ENCODE measurements at places on chromosomes 2 and 18.

DNA sequence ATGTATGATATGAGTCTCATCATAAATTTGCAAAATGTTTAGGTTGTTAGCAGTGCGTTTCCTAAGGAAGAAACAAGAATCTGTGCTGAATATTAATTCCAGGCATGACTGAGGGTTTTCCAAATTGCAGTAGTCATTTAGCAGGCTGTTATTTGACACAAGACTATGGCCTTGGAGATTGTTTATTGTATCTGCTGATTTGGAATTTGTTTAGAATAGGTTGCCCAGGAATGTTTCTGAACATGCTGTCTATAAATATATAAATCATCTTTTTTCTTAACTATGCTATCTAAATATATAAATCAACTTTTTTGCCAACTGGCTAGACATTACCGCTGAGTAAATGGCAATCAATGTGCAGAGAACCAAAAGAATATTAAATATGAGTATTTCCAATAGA is 90.9 kb downstream of the DOK6 start:
- DNase-seq = no peak

DNA sequence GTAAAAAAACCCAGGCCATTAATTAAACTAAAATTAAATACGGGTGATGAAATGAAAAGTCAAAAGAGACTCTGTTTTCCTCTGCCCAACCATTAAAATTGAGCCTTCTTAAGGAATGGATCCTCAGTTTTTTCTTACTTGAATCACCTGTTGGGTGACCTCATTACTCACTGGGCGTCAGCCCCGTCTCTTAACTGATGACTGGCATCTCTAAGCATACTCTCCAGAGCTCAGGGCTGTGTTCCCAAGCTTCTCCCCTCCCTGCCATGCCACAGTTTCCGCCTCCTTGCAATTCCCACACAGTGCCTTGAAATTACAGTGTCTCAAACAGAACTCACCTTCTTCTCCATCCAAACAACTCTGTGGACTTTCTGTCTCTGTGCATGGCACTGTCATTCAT is 421.1 kb upstream of the CELF4 start:
- no peak for DNase-seq

- DNase-seq = no peak
Measured at GRCh38 chr18:45639408-45639807, 24.1 kb downstream of the SLC14A2 start.

DNA sequence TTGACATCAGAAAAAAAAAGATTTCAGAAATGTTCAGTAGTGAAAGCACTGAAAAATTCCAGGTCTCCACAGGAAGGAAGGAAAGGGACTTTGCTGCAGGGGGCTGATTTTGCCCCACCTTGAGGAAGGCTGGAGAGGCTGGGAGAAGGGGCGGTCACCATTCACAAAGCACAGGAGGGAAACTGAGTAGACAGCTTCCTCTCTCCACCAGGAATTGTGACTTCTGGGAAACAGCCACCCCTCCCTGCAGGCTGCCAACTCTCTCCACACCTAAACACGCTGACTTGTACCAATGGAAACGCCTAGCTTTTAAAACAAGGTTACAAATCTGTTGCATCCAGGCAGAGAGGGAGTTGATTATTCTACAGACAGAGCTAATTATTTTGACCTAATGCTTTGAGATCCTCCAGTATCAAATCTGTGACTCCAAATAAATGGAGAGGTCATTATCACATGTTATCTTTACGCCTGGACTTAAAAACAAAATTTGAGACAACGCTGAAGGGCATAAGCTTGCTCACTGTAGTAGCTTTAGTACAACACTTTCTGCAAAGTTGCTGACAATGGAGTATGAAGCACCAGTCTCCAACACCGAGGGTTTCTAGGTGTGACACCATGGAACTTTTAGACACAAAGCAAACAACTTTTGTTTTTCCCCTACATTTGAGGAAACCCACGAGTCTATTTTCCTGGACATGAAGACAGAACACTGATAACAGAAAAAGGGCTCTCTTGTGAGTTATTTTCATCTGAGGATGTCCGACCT is 42.7 kb downstream of the EPHA4 start:
- DNase-seq = no peak

GRCh38 chr2:107645586-107645985 is 181.1 kb upstream of the RGPD4 start:
- DNase-seq = no peak

DNA sequence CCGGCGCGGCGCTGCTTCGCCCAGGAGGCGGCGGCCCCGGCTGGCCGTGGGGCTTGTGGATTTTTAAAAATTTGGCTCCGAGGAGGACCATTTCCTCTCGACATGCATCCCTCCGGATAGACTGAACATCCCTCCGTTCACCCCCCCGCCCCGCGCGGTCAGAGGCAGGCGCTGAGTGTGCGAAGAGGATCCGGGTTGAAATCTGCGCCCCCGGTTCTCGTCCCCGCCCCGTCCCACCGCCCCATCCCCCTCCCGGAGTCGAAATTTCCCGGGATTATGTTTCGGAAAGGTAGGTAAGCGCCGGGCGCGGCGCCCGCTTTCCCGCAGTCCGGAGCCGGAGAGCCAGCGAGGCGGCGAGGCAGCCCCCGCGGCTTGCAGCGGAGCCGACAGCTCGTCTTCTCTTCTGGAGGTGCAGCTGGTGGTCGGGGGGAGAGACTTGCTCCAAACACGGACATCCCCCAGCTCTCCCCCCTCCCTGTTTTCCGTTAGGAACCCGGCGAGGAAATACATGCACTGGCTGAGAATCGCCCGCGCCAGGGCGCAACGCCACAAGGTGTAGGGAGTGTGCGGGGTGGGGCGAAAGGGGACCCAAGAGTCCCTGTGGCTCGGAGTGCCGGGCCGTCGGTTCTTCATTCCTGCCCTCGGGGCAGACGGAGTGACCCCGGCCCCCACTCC is at the start of gene PRKCE:
Gene PRKCE (plus strand): TSS at position 261 of the 675 bp plus-strand sequence.
- DNase-seq = no peak

DNA sequence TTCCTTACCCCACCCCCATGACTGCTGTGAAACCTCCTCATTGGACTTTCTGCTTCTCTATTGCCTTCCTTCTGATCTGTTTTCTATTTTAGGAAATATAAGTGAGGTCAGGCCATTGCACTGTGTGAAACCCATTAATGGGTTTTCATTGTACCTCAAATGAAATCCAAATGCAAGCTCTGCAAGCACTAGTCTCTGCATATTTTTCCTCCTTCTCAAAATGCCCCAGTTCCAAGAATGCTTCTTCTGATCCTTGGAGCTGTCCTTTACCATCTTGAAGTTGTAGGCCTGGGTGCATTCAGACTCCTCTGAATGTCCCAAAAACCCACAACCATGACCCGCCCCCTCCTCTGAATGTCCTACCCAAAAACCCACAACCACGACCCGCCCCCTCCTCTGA is 8.2 kb downstream of the IL1A start:
- no peak for DNase-seq

DNA sequence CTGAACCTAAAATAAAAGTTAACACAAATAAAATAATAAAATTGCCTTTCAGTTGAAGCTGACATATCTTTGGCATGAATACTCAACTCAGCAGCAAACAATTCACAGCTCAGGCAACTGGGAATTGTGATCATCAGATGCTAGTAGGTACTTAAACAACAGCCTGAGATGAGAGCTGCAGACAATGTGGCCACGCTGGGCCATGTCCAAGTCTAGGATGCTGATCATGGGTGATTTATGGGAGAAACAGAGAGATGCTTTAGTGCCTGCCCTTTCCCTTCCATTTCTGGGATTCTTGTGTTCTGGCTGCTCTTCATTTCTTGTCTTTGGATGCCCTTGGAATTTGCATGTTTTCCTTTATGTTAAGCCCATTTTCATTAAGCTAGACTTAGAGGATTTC is 212.4 kb upstream of the CWC22 start:
- no peak for DNase-seq

- DNase-seq = no peak
Measured at GRCh38 chr2:151774506-151774905, 40.2 kb upstream of the NEB start.

- DNase-seq = no peak
Measured at GRCh38 chr2:12824351-12824777, 107.6 kb downstream of the TRIB2 start.

DNA sequence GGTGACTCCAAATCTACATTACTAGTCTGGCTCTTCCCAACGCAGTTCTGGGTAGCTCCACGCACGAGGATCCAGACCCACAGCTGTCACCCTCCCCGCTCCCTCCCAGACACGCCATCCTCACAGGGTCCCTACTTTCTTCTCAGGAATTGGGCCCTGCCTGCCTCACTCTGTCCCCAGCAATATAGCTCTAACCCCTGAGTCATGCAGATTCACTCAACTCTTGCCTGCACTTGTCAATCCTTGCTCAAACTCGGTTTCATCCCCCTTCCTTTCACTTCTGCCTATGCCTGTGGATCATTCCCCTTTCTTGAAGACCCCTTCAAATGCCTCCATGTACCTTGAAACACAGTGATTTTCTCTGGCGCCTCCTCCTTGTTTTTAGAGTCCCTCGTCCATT is 5.0 kb downstream of the ST8SIA5 start:
- no peak for DNase-seq

DNA sequence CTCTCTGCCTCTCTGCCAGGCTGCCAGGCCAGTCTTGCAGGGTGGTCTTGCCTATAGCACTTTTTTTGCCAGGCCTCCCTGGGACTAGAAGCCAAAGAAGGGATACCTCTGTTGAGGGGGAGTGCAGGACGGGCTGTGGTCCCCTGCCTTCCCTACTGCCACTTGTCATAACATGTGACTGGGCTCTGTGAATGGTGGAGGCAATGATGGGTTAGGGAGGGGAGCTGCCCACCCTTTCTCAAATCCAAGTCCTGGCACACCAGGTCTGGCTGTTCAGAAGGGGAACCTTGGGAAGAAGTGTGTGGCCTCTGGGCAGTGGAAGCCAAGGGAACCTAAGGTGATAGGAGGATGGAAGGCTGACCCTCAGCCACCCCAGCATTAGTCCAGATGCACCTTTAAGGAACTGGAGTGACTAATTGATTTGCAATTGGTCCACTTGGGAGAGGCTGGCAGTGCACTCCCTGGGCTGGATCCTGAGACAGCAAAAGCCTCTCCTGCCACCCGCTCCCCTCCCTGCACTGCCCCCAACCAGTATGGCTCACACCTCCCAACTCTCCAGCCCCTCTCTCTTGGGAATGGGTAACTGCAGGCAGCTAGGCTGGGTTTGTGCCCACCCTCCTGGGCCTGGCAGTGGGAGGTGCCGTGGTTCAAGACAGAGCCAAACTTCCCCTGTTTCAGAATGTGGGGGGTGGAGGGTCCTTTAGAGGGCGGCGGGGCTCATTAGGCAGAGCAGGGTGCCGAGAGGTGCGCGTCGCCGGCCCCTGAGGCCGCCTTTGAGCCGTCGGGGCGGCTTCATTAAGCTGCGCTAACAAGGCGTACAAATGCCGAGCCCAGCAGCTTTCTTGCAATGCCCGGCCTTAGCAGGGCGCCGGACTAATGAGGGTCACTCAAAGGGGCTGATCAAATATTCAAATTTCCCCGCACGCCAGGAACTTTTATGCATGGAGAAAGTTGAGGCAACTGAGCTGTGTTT is 4.5 kb upstream of the SIX3 start:
- no peak for DNase-seq

GRCh38 chr2:46800625-46801349 is 114.8 kb downstream of the MCFD2 start:
- DNase-seq = no peak

All from K562 (cell line).